NCI-H460 (cell line): ENCODE measurements at places on chromosomes 1 and 21. TPM values are rescaled to one million over a fixed set of nuclear protein-coding genes. Genes with fewer than 3 reads are reported as not detected.

GRCh38 chr1:22150923-22151322, 8.0 kb upstream of the WNT4 start:
- no peak for DNase-seq

DNA sequence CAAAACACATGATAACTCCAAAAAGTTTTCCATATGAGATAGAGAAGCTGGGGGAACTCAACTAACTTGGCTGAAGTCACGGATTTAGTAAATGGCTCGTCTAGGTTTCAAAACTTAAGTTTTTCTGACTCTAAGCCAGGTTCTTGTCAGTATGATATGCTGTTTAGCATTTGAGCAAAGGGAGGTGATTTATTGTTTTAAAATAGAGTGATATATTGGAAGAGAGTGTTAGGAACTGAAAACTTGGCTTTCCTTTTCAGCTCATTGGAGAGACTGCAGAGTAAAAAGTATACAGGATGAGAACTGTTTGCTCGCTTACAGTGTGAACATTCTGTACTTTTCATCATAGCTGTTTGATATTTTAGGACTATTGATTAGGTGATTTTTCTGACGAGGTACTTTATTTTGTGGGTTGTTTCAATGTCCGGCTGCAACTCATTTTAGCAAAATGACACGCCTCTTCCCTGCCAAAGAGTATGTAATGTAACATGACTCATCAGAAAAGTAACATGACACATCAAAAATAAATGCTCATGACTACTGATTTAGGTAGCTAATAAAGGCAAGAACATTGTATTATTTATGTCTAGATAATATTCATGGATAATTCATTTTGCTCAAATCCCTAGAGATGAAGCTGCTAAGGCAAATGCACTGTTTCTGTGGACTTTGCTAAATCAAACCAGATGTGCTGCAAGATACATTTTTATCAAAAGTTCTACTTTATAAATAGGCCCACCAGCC, 355.1 kb downstream of the GPATCH2 start:
- peak; percentile 58 for DNase-seq

DNA sequence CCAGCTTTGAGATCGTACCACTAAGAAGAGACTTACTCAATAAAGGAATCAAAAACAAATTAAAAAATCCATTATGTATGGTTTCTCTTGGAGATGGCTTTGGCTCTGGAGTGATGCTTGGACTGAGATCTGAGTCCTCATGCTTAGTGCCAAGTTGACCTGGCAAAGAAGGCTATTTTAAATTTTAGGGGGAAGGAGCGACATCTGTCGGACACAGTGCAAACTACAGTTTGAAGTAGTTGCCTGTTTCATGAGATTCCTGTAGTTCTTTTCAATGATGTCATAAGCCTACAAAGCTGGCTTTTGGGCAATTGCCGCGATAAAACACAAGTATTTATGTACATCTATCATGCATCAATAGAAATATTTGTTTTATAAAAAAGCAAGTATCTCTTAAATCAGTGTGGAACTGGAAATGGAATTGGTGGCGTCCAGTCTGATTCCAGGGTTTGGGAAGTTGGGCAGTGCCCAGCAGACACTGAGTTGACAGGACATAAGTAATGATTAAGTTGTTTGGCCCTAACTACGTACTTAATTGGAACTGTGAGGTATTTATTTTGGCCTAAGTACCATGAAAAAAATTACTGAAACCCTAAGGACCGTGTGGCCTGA, 50.0 kb downstream of the TBCE start:
- DNase-seq, result peak; percentile 72

DNA sequence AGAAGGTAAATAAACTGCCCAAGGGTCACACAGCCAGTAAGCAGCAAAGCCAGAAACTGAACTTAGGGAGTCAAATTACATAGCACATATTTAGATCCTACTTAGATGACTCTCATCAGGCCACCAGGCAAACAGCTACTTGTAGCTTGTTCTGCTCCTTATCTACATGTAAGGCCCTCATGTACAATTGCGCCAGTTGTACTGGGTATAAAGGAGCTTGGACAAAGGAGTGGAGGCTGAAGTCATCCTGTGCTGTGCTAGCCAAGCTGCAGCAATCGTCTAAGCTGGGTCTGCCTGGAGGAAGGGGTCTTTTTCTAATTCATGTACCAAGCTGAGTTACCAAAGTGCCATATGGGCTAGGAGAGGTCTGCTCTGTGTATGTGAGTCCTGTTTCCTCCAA, 12.8 kb downstream of the ETNK2 start:
- no peak for DNase-seq

DNA sequence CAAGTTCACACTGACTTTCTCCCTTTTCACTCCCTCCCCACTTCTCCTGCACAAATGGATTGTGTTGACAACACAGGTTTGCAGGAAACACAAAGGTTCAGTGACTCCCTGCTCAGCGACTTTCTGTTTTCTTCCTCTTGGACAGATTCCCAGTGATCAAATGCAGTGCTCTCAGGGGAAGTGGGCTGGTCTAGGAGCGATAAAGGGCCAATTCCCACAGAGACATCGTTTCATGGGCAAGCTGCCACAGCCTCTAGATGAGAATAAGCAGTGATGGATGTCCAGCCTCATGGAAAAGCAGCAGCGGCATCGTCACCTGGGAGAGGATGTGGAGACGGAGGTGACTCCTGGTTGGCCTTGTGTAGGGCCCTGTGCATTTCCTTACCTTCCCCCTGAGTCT, 30.6 kb downstream of the FYB2 start:
- DNase-seq, result no peak

- no peak for DNase-seq
Observed at GRCh38 chr1:199002661-199003060, 363.8 kb downstream of the PTPRC start.

DNA sequence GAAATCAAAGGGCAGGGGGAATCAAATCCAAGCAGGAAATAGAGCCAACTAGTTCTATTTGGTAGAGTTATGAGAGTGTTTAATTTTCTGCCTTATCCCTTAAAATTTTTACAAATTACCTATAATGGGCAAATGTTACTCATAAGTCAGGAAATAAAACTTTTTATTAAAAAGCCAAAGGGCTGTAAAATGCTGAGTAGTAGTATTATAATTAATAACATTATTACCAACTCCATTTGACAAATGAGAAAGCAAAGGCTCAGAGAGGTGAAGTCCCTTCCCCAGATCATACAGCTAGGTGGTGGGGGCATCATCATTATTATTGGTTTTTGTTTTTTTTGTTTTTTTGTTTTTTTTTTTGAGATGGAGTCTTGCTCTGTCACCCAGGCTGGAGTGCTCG, 3.4 kb downstream of the SELENON start:
- DNase-seq, result no peak

DNA sequence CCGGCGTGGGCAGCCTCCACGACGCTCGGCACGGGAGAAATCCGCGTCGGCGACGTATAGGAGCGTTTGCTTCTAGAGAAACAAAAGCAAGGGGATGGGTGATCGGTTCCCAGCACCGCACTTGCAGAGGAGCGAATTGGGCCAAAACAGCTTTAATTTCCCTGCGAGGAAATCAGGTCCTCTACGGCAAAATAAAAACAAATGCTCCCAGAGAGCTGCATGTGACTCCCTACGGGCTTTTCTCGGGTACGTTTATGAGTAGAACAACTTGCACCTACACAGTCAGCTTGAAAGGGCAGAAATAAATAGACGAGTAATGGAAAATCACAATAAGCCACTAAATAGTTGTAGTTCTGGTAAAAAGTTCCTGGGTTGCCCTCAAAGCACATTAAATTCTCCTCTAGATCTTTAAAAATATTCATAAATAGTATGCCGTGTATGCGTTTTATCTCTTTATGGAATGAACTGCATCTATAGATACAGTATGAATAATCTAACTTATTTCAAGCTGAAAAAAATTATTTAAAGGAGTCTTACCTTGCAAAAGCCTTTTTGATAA, 1.2 kb downstream of the NHLH2 start:
- DNase-seq, result no peak

DNA sequence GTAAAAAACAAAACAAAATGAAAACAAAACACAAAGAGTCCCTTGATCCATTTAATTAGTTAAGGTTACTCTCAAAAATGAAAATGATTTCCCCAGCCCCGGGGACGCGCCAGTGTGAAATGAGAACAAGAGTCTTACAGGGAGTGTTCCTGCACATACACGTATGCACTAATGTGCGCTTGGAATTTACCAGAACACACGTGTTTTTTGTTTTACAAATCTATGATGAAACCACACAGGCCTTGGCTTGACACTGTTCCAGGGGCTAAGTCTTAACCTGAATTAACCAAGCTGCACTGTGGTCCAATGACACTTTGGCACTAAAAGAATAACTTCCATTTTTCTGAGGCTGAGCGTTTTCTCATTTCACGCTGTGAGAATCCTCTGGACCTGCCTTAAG, 63.7 kb downstream of the SLC45A1 start:
- no peak for DNase-seq

- DNase-seq, result no peak
Observed at GRCh38 chr1:37181425-37181824, 147.1 kb upstream of the GRIK3 start.

DNA sequence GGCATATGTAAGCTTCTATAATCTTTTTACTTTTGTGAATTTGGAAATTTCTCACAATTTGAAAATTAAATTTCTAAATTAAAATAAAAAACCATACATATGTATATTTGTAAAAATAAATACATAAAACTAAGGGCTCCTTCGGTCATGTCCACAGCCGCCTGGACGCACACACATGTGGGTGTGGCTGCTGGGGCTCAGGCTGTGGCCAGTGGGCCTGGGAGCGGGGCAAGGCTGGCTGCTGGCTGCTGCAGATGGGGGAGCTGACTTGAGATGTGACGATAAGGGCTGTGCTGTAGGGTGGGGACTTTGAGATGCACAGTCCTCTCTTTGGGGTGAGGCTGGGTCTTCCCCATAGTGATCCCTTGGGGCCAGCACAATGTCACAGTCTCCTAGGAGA, 4.8 kb downstream of the RER1 start:
- no peak for DNase-seq

GRCh38 chr1:109906160-109906838, 4.3 kb upstream of the CSF1 start:
- DNase-seq, result no peak

- no peak for DNase-seq
Observed at GRCh38 chr1:180623579-180624347, 8.1 kb upstream of the XPR1 start.

DNA sequence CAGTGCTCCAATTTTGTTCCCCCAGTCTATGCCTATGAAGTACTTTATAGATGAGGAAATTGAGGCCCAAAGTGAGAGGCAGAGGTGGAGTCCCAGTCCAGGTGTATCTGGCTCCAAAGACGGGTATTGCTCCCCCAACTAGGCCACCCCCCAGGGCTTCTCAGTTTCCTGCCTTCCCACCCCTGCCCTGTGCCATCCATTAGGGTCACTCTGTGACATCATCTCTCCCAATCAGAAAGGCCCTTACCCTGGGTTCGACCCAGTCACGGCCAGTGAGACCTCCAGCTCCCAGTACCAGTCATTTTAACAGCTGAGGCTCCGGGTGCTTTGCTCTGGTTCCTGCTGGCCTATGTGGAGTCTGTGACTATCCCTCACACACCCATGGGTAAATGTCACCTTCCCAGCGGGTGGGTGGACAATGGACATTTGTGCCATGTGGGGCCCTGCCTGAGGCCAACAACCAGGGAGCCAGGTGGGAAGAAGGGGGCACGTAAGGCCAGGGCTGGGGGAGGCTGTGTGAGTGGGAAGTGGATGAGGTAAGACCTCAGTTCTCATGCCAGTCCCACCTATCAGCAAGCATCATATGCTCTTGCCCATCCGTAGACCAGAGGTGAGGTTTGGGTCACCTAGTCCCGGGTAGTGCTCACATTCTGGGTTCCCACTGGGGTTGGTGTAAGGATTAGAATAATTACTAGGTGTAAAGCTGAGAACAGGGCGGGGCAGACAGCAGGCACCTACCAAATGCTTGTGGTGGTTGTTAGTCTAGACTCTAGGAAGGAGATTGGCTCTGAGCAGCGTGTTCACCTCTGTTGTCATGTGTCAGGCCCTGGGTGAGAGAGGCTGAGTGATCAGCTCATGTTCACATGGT, 685.9 kb downstream of the MATN1 start:
- DNase-seq, result no peak

DNA sequence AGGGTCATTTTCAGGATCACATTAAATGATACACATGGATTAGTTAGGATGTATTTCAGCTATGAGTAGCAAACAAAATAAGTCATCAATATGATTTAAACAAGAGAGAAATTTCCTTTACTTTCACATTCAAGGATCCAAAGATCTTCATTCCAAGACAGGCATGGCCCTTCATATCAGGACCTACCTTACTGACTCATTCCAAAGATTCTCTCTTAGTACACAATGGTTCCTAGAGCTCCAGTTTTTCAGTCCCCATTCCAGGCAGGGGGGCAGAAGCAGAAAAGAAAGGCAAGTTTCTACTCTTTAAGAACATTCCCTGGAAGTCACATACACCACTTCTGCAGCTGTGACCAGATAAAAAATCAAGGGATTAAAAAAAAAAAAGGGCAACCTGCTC, 23.7 kb downstream of the RGS2 start:
- no peak for DNase-seq

GRCh38 chr1:89781494-89782126, 39.2 kb upstream of the LRRC8D start:
- no peak for DNase-seq

DNA sequence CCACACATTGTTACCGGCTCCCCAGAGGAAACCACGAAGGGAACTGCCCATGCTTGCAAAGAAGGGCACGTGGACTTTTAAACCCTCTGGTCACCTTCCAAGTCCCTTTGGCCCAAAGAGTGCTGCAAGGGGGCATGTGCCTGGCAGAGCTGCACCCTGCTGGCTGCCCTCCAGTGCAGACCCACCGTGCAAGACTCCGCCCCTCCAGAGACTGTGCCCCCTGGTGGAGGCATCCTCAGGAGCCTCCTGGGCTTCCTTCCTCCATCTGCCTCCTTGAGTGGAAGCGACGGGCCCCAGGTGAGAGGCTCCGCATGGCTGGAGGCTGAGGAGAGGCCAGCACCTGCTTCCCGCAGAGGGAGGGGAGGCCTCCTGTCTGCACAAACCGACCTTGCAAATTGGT, 100.6 kb downstream of the CRYAA start:
- DNase-seq, result no peak

GRCh38 chr1:110582378-110582777, 23.8 kb downstream of the KCNA2 start:
- DNase-seq, result no peak

DNA sequence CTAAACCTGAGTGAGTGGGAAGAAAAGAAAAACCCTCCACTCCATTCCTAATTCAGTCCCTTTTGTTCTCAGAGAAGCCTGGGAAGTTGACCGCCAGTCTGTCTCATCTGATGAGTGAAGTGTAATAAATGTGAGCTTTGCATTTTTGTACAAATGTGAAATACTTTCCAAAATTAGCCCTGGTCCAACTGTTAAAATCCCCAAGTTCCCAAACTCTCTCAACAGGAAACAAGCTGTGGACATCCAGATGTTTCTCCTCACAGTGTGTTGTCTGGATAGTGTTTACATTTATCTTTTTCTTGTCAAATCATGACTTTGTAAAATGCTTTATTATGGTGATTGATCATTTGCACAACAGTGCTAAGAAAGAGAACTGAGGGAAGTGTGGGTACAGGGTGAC, 145.1 kb downstream of the TM2D1 start:
- no peak for DNase-seq

GRCh38 chr1:39917825-39918224, 16.1 kb upstream of the MYCL start:
- no peak for DNase-seq

- DNase-seq, result peak; percentile 59
Observed at GRCh38 chr1:230797942-230798365, 50.8 kb downstream of the CAPN9 start.

Gene OPTC
- not detected in 2 replicates for total RNA-seq

Gene RBM11
- 1.3 and 1.8 TPM in 2 replicates for total RNA-seq

Gene VTCN1
- not detected in 2 replicates for total RNA-seq

Gene CFAP45
- total RNA-seq, result 0.35 TPM in 1 of 2 replicates, not detected in the other

Gene E2F2
- total RNA-seq, result 3.4 and 3.9 TPM in 2 replicates

Gene NBPF11
- total RNA-seq, result 6.0 and 6.7 TPM in 2 replicates

Gene KIF17
- 0.25 and 0.46 TPM in 2 replicates for total RNA-seq

Gene ACBD6
- 137 and 141 TPM in 2 replicates for total RNA-seq

Gene C1orf94
- not detected in 2 replicates for total RNA-seq
